WTC11 (cell line): ENCODE measurements at places on chromosomes 7 and 10. TPM values are rescaled to one million over a fixed set of nuclear protein-coding genes. Genes with fewer than 3 reads are reported as not detected.

GRCh38 chr10:45427262-45427969 lies 53.4 kb downstream of the ALOX5 start:
- no peaks in the 10 kb centered on the region for H3K27me3 ChIP-seq
- H3K4me1 ChIP-seq: peaks cover 10% of the 10 kb centered on the region
- no peak overlapping the region for H3K27ac ChIP-seq
- H3K36me3 ChIP-seq: no peaks in the 10 kb centered on the region
- DNase-seq: no peak
- H3K4me3 ChIP-seq: no peak overlapping the region

Gene ACBD7
- total RNA-seq: 10.0 to 13.9 TPM (median 12.5 TPM) in 3 replicates

- H3K36me3 ChIP-seq: no peaks in the 10 kb centered on the region
- no peak for DNase-seq
- H3K4me3 ChIP-seq: no peak overlapping the region
- no peaks in the 10 kb centered on the region for H3K4me1 ChIP-seq
Observed at GRCh38 chr10:67622511-67622910, 73.5 kb downstream of the CTNNA3 start.

DNA sequence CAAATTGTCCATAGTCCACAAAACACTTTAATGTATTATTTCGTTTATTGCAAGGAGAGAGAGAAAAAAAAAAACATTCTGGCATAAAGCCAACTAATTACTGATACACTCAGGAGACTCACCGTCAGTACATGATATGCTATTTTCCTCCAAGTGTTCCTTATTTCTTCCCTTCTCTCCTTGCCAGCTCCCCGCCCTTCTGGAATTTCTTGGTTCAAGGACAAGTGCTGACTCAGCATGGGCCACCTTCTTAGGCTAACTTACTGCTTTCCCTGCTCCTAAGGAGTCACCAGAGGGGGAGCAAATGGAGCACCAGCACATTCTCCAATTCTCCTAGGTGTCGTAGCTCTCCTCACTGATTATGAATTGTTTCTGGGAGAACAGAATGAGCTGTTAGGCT lies 133.8 kb upstream of the HDAC9 start:
- no peaks in the 10 kb centered on the region for H3K36me3 ChIP-seq
- no peak overlapping the region for H3K4me3 ChIP-seq
- H3K27me3 ChIP-seq: no peaks in the 10 kb centered on the region
- peak; percentile 68 for DNase-seq

- H3K36me3 ChIP-seq: peaks cover 4% of the 10 kb centered on the region
- H3K4me3 ChIP-seq: no peak overlapping the region
- no peak overlapping the region for H3K27ac ChIP-seq
- no peaks in the 10 kb centered on the region for H3K27me3 ChIP-seq
Observed at GRCh38 chr7:124723012-124723411, 42.6 kb downstream of the GPR37 start.

DNA sequence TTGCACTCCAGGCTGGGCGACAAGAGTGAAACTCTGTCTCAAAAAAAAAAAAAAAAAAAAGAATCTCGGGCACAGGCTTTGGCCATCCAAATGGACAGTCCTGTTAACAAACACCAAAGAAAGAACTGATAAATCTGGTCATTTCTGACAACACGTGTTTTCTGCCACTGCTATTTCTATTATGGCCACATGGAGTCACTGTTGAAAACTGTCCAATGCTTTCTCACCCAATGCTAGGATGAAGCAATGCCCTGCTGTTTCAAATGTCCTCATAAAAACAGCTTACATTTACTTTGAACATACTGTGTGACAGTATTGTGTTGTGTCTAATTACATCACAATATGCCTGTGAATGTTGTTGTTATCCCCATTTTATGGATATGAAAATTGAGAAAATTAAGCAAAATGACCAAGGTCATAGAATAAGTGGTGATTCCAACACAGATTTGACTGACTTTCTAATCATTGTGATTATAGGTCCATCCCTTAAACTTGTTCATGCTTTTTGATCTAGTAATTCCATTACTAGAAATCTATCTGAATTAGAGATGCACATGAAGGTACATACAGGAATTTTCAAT lies 19.9 kb upstream of the MAP3K8 start:
- peaks cover 8% of the 10 kb centered on the region for H3K4me1 ChIP-seq
- no peak for DNase-seq
- no peak overlapping the region for H3K27ac ChIP-seq
- no peaks in the 10 kb centered on the region for H3K27me3 ChIP-seq
- H3K4me3 ChIP-seq: no peak overlapping the region

Gene SUGCT
- 4.6 to 7.4 TPM (median 7.2 TPM) in 3 replicates for total RNA-seq

Gene CDK1
- 92.8 to 98.9 TPM (median 94.8 TPM) in 3 replicates for total RNA-seq

GRCh38 chr7:46168671-46169383 lies 247.8 kb upstream of the IGFBP3 start:
- H3K27ac ChIP-seq: no peak overlapping the region
- H3K27me3 ChIP-seq: no peaks in the 10 kb centered on the region
- H3K4me3 ChIP-seq: no peak overlapping the region
- DNase-seq: no peak

DNA sequence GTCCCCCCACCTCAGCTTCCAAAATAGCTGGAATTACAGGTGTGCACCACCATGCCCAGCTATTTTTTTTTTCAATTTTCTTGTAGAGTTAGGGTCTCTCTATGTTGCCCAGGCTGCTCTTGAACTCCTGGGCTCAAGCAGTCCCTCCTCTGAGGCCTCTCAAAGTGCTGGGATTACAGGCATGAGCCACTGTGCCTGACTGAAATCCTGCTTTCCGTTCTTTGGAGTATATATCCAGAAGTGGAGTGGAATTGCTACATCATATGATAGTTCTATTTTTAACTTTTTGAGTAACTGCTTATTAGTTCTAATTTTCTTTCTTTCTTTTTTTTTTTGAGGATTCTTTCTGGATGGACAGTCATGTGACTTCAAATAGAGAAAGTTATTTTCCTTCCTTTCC lies 62.9 kb upstream of the ZMIZ2 start:
- no peaks in the 10 kb centered on the region for H3K4me1 ChIP-seq
- no peak overlapping the region for H3K4me3 ChIP-seq
- no peaks in the 10 kb centered on the region for H3K27me3 ChIP-seq
- DNase-seq: no peak
- no peak overlapping the region for H3K27ac ChIP-seq

Gene ADCY1
- total RNA-seq: 25.6 to 29.0 TPM (median 26.4 TPM) in 3 replicates
